ENCODE measurements at places on chromosomes 7 and 10. TPM values are rescaled to one million over a fixed set of nuclear protein-coding genes. Genes with fewer than 3 reads are reported as not detected.

- peak overlapping the region; percentile 35 for H3K4me3 ChIP-seq
- H3K27me3 ChIP-seq = no peaks in the 10 kb centered on the region
- DNase-seq = no peak
- H3K27ac ChIP-seq = no peak overlapping the region
- H3K4me1 ChIP-seq = no peaks in the 10 kb centered on the region
Measured at GRCh38 chr10:60140651-60141632, 234.6 kb upstream of the CCDC6 start.

DNA sequence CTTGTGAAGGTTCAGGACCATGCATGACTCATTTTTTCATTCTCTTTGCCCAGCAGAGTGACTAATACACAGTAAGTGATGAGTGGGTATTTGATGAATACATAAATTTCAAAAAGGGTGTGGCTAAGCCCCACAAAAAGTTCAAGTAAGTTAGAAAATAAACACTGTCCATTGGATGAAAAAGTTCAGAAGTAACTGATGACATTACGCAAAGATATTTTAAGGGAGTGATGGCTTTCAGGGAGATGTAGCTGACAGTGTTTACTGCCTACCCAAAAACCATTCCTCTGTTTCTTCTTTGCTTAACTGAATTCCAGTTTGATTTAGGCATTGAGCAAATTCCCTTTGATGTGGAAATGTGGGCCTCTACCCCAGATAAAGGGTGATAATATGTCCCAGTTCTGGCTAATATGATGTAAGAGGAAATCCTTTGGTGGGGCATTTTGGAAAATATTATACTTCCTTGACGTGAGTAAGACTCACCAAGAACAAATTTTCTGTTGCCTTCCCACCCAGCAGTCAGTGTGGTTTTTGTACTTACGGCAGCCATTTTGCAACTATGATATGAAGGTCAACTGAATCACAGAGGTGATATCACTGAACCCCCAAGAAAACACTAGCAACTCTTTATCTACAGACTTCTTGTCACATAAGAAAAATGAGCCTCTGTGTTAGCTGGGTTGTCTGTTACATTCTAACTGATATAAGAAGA, 29.0 kb upstream of the EBLN1 start:
- no peaks in the 10 kb centered on the region for H3K36me3 ChIP-seq
- H3K27ac ChIP-seq = no peak overlapping the region
- H3K4me3 ChIP-seq = no peak overlapping the region
- no peak for DNase-seq
- peaks cover 2% of the 10 kb centered on the region for H3K4me1 ChIP-seq
- no peaks in the 10 kb centered on the region for H3K27me3 ChIP-seq

GRCh38 chr7:2785071-2785500, 59.0 kb downstream of the GNA12 start:
- DNase-seq = no peak
- H3K27ac ChIP-seq = no peak overlapping the region

- H3K4me1 ChIP-seq = no peaks in the 10 kb centered on the region
- no peak overlapping the region for H3K27ac ChIP-seq
- no peaks in the 10 kb centered on the region for H3K27me3 ChIP-seq
- H3K36me3 ChIP-seq = no peaks in the 10 kb centered on the region
- DNase-seq = no peak
Measured at GRCh38 chr10:120360571-120360970, 96.5 kb upstream of the PLPP4 start.

- no peak for DNase-seq
- no peaks in the 10 kb centered on the region for H3K27me3 ChIP-seq
- H3K27ac ChIP-seq = peak overlapping the region; percentile 48
- peak overlapping the region; percentile 71 for H3K4me3 ChIP-seq
- peaks cover 16% of the 10 kb centered on the region for H3K4me1 ChIP-seq
- H3K36me3 ChIP-seq = no peaks in the 10 kb centered on the region
Measured at GRCh38 chr7:134780166-134780828, 863 bp downstream of the CALD1 start.

GRCh38 chr10:112227331-112227987, 43.9 kb upstream of the GPAM start:
- no peaks in the 10 kb centered on the region for H3K27me3 ChIP-seq
- H3K4me1 ChIP-seq = no peaks in the 10 kb centered on the region
- DNase-seq = no peak
- H3K4me3 ChIP-seq = no peak overlapping the region

DNA sequence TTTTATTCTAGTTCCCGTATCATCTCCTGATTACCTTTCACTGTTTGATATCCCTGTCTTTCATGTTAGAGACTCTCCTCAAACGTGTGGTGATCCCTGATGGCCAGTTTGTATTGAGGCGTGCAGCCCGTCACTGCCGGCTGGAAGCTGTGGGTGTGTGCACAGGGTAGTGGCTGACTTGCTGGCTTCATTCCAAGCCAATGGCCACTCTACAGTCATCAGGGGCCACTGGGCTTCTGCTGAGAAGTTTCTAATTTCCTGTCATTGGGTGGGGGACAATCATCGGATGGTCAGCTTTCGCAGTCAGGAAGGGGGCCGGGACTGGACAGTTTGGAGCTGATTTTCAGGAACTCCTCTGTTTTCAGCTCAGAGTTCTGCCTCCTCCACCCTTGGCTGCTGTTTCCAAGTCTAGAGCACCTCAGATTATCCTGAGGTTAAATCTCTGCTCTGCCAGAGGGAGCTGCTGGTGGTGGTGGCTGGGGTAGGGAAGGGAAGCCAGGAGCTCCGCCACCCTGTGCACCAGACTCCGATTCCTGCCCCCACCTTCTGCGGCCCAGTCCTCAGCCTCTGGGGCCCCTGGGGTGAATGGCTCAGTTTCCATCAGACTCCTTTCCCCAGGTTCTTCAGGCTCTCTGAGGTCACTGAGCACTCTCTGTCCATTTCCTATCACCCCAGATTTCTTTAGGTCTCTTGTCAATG, 34.9 kb downstream of the BAIAP2L1 start:
- no peak overlapping the region for H3K4me3 ChIP-seq
- H3K4me1 ChIP-seq = no peaks in the 10 kb centered on the region
- no peaks in the 10 kb centered on the region for H3K36me3 ChIP-seq
- H3K27me3 ChIP-seq = no peaks in the 10 kb centered on the region
- no peak for DNase-seq

DNA sequence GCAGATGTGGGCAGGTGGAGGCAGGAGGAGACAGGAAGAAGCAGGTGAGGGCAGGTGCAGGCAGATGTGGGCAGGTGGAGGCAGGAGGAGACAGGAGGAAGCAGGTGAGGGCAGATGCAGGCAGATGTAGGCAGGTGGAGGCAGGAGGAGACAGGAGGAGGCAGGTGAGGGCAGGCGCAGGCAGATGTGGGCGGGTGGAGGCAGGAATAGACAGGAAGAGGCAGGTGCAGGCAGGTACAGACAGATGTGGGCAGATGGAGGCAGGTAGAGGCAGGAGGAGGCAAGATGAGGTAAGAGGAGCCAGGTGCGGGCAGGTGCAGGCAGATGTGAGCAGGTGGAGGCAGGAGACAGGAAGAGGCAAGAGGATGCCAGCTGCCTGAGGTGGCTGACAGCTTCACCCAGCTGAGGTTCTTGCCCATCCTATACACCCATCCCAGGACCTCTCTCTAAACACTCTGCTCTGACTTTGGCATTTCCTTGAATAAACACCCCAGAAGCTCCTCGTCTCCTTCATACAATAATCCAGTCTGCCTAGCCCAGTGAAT, 33.0 kb downstream of the PTPRE start:
- H3K4me3 ChIP-seq = no peak overlapping the region
- DNase-seq = no peak
- no peaks in the 10 kb centered on the region for H3K27me3 ChIP-seq
- no peaks in the 10 kb centered on the region for H3K4me1 ChIP-seq
- no peak overlapping the region for H3K27ac ChIP-seq
- no peaks in the 10 kb centered on the region for H3K36me3 ChIP-seq

The CFAP69 gene
- 7.0 TPM for total RNA-seq

The ACHE gene
- 3.8 TPM for total RNA-seq

The ITPRID1 gene
- not detected for total RNA-seq

The GPR22 gene
- total RNA-seq = not detected

The MKX gene
- 39.7 TPM for total RNA-seq

The CALN1 gene
- total RNA-seq = 0.17 TPM

The PLCE1 gene
- 6.9 TPM for total RNA-seq

Data from ovary (tissue), 10 donors.